ENCODE measurements at places on chromosomes 6 and 20. TPM values are rescaled to one million over a fixed set of nuclear protein-coding genes. Genes with fewer than 3 reads are reported as not detected.

SOX18 gene
- 1.8 TPM for total RNA-seq

STX7 gene
- total RNA-seq = 53.2 TPM

RNF182 gene
- total RNA-seq = 0.54 TPM

CFAP206 gene
- 0.14 TPM for total RNA-seq

KIF25 gene
- not detected for total RNA-seq

GPX5 gene
- not detected for total RNA-seq
